ENCODE measurements at places on chromosomes 1 and 21. TPM values are rescaled to one million over a fixed set of nuclear protein-coding genes. Genes with fewer than 3 reads are reported as not detected.

DNA sequence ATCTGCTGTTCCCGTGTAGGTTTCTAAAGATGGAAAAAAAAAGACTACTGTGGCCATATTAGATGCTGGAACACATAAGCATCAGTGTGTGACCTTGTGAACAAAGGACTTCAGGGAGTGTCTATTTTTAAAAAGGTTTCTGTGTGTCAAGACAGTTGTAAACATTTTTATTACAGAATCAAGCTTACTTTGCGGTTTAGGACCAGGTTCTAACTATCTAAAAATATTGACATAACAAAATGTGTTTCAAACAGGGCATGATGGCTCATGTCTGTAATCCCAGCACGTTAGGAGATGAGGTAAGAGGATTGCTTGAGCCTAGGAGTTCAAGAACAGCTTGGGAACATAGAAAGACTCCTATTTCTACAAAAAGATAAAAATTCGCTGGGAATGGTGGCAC, 7.1 kb upstream of the DDI2 start:
- DNase-seq, result no peak

DNA sequence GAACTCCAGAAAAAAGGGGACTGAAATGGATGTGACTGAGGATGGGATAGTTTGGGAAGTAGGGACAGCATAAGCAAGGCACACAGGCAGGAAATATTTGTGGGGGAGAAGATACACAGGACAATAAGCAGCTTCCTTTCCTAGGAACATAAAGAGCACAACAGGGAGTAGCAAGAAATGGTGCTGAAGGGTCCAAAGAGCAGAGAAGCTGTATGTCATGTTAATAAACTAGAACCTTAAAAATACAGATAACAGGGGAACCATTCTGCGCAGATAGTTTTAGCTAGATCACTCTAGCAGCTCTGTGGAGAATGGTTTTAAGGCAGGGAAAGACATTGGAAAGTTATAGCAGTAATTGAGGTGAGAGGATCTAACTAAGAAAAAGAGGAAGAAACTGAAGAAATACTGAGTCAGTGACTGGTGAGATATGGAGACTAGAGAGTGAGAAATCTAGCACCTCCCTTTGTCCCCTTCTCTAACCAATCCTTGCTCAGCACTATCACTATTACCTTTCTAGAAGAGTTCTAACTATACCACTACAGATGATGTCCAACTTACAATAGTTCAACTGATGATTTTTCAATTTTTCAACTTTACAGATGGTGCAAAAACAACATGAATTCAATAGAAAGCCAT, 95.0 kb downstream of the CDC42BPA start:
- DNase-seq, result no peak

DNA sequence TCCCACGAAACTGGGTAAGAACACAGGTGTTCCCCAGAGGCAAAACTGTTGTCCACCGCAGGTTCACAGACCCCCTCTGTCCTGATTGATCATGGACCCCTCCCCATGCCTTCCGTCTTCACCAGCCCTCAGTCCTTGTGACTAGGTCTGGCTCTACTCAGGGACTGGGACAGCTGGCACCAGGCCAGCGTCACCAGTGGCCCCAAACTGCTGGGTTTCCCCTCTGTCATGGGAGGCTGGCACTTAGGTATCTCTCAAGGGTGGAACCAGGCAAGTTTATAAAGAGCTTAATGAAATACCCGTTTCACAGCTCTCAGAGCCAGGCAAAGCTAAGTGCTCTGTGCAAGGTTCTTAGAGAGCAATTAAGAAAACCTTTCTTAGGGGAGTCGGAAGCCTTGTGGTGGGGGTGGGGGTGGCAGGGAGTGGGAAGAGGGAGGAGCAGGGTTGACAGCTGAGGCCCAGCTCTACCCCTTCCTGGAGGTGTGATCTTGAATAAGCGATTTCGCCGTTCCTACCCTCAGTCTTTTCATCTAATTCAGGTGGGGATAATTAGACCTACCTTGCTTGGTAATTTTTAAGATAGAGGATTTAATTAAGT, 35.0 kb upstream of the IFNLR1 start:
- no peak for DNase-seq

KCNE2 gene
- total RNA-seq, result not detected

GRCh38 chr1:180505732-180506335, 3.5 kb upstream of the ACBD6 start:
- no peak for DNase-seq

DNA sequence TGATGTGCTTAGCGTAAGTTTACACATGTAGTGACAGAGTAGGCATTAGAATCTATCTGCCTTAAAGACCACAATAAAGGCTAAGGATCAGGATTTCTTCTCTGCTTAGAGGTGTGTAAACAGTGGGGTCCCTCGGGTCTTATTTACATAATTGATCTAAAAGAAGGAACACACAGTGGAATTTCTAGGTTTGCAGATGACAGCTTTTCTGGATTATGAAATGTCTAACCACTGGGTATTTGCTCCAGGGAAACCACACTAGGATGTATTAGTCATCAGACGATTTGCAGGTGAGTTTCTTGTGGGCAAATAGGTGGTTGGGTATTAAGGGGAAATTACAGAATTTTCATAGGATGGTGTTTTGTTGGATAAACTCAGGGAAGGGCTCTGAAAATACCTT, 5.8 kb downstream of the LRRC8D start:
- no peak for DNase-seq

- DNase-seq, result no peak
Measured at GRCh38 chr21:45277101-45278045, 10.3 kb downstream of the POFUT2 start.

- no peak for DNase-seq
Measured at GRCh38 chr1:109792056-109792831, 28.5 kb upstream of the EPS8L3 start.

Measured in activated CD4-positive, alpha-beta memory T cell treated with anti-CD3 and anti-CD28 coated beads, Interleukin-2, amount 10 ng/mL, durations not matched to agents 7 days and 5 days (primary cell).